ENCODE measurements at places on chromosomes 4 and X. TPM values are rescaled to one million over a fixed set of nuclear protein-coding genes. Genes with fewer than 3 reads are reported as not detected.

The PPP1R2C gene
- not detected for polyA plus RNA-seq

The GABRG1 gene
- polyA plus RNA-seq, result not detected

The GCNA gene
- polyA plus RNA-seq, result 0.38 TPM

The MAGEA1 gene
- polyA plus RNA-seq, result not detected

The CLDN22 gene
- polyA plus RNA-seq, result not detected

The CCNI gene
- polyA plus RNA-seq, result 633 TPM

The NAA11 gene
- not detected for polyA plus RNA-seq

The PAK3 gene
- 0.84 TPM for polyA plus RNA-seq

The RBMX2 gene
- polyA plus RNA-seq, result 50.3 TPM

The PF4V1 gene
- polyA plus RNA-seq, result not detected

The PABPC5 gene
- 1.3 TPM for polyA plus RNA-seq

The SLC26A1 gene
- polyA plus RNA-seq, result 0.38 TPM

The GPRASP1 gene
- polyA plus RNA-seq, result 17.0 TPM

The MED14 gene
- 5.9 TPM for polyA plus RNA-seq

The TLL1 gene
- not detected for polyA plus RNA-seq
